ENCODE measurements at places on chromosomes 16 and 17. TPM values are rescaled to one million over a fixed set of nuclear protein-coding genes. Genes with fewer than 3 reads are reported as not detected.
A peak's percentile ranks its signal among the peaks of the same experiment; 100 is the strongest.

- DNase-seq, result no peak
Observed at GRCh38 chr16:30372725-30373124, 1.9 kb upstream of the MYL11 start.

DNA sequence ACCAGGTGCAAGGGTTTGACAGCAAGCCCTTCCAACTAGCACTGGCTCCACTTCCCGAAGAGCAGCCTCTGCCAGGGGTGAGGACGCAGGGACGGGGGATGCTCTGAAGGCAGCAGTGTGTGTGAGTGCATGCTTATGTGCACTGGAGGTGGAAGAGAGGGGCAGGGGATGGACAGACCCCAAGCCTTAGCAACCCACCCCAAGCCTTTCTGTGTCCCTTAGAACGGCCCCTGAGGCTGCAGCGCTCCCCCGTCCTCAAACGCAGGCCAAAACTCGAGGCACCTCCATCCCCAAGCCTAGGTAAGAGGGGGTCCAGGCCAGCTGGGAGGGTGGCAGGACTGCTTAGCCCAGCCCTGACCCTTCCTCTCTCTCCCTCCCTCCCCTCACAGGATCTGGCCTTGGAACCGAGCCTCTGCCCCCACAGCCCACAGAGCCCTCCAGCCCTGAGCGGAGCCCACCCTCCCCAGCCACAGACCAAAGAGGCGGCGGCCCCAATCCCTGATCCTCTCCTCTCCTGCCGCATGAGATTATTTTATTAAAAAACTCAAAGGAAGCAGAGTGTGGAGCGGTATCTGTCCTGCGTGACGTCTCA, 2.9 kb downstream of the ACD start:
- no peak for DNase-seq

GRCh38 chr17:41863074-41863848, 2.0 kb downstream of the KLHL11 start:
- no peak for DNase-seq

DNA sequence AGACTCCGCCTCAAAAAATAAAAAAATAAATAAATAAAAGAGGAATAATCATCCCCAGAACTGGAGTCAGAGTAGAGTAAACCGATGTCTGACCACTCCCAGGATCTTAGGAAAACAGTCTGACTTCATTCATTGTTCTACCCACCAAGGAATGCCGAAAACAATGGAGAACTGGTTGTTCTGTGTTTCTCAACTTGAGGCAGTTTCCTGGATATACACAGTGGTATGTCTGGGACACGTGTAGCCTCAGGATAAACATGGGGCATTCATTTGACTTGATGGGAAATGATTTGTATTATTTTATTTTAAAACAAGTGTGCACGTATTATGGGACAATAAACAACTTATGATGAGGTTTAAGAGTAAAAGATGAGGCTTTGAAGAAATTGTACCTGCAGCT, 32.8 kb upstream of the PAFAH1B1 start:
- DNase-seq, result no peak

DNA sequence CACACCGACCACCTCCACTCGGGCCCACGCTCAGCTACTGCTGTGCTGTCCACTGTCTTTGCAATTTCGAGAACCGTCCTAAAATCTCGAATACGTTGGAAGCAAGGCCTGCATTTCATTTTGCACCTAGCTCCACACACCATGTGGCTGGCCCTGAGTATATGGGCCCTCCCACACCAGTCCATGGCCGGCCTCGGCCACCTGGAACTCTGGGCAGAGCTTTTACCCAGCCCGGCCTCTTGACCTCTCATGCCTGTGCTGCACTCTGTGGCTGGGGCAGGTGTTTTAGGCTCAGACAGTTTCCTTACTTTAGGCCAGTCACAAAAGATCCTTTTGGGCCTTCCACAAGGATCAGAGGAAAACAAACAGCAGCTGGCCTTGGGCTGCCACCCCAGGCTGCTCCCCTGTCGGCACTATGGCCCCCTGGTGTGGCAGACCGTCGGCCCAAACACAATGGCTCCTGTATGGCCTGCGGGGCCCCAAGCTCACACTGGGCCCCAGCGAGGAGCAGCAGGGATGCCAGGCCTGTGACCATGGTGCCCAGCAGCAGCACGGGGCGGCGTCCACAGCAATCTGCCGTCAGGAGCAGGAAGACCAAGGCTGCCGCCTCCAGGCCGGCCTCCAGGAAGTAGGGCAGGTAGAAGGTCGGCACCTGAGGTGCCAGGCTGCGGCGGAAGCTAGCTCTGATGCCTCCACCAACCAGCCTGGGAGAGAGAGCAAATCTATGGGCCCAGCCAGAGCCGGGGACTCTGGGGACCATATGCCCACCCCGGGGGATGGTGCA, 2.5 kb downstream of the SLC22A31 start:
- no peak for DNase-seq

DNA sequence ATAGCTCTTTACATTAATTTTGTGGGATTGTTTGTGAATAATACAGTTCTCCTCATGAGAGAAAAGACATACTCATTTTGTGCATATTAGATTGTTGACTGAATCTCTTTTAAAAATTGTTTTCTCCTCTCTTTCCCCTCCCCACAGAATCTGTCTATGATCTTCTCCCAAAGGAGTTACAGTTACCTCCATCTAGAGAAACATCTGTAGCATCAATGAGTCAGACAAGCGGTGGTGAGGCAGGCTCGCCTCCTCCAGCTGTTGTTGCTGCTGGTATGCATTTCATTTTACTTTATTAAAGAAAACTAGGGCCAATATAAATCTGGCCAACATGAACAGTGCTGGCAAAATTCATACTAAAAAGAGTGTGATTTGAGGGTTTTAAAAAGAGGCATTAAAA, 60.5 kb downstream of the NFAT5 start:
- DNase-seq, result no peak

DNA sequence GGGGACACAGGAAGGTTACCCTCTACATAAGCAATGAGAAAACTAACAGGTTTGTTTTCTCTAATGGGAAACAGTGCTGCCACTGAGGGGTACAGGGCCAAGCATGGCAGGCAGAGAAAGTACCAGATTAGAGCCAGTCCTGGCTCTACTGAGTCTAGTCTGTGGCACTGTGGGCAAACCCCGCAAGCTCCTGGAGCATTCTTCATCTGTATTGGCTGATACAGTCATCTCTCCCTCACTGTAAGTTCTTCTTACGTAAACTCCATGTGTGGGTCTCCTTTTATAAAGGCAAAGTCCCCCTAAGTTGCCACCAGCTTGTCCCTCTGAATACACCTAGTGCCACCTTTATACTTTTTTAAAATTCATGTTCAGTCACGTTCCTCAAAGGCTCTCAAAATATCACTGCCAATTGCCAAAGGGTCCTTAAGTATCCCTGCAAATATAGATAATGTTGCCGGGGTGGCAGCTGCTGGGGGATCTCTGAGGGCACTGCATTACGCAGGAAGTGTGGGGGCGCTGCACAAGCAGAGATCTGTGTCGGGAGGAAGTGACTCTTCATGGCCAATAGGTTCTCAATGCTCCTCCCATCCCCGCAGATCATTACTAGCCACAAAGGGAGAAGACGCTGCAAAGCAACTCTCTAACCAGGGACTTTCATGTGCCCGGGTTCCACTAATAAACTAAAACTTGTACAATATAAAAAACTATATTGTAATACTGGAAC, 18.8 kb downstream of the XPO6 start:
- no peak for DNase-seq

- DNase-seq, result peak; percentile 47
Observed at GRCh38 chr16:82368041-82368440, 198.0 kb upstream of the MPHOSPH6 start.

DNA sequence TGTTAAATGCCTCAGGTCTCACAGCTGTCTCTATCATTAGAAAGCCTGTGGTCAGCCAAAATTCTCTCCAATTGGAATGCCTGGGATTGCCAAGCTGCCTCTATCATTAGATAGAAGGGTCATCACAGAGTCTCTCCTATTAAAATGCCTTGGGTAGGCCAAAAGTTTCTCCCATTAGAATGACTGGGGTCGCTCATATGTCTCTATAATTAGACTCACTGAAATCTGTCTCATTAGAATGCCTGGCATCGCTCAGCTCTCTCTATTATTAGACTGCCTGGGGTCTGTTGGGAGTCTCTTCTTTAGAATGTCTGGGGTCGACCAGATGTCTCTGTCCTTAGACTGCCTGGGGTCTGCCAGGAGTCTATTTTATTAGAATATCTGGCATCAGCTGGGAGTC, 2265.1 kb downstream of the TP53TG3F start:
- DNase-seq, result no peak

DNA sequence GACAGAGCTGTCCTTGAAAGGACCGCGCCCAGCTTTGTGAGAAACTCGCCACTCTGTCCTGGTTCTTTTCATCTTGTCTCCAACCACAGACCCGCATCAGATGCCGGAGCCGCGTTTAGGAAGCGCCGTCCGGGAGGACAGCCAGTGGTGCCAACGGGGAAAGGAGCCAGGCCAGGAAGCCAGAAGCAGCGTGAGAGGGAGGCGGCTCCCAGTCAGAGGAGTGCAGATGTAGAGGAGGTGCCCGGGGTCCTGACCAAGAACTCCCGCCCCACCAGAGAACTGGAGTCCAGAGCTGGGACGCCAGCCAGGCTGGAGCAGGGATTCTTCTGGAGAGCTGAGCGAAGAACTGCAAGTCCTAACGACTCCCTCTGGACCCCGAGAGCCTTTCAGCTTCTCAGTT, 49.3 kb upstream of the TNRC6C start:
- DNase-seq, result no peak

DNA sequence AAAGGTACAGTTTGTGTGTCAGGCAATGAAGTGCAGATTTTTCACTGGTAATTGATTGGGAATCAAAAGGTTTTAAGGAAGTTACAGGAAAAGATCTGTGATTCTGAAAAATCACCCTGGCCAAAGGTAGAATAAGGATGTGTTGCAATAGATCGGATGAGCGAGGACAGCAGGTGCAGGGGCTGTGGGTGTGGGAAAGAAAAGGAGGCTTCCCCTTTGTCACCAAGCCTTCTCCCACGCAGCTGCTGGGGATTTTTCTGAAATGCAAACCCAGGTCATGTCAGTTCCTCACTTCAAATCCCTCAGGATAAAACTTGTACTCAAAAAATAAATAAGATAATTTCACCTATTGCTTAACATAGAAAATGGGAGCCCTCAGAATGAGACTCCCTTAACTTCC, 47.9 kb upstream of the ARHGAP17 start:
- no peak for DNase-seq

- DNase-seq, result no peak
Observed at GRCh38 chr16:21645261-21645721, 7.1 kb downstream of the IGSF6 start.

- no peak for DNase-seq
Observed at GRCh38 chr16:13313351-13313750, 412.0 kb downstream of the SHISA9 start.

GRCh38 chr17:78144147-78144719, 2.0 kb upstream of the C17orf99 start:
- DNase-seq, result peak; percentile 93

DNA sequence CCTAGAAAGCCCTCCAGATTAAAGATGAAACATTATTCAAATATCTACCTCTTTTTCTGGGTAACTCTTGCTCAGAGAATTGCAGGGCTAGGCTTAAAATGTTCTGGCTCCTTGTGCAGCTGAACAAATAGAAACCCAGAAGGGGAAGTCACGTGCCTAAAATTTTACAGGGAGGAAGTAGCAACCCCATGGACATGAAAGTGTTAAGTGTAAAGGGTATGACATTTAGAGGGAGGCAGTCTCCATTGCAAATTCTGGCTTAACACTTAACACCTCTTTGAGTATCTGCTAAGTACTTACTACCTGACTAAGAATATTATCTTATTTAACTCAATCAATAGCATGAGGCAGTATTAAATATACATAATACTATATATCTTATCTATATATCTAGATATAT, 376.1 kb upstream of the ERCC4 start:
- no peak for DNase-seq

DNA sequence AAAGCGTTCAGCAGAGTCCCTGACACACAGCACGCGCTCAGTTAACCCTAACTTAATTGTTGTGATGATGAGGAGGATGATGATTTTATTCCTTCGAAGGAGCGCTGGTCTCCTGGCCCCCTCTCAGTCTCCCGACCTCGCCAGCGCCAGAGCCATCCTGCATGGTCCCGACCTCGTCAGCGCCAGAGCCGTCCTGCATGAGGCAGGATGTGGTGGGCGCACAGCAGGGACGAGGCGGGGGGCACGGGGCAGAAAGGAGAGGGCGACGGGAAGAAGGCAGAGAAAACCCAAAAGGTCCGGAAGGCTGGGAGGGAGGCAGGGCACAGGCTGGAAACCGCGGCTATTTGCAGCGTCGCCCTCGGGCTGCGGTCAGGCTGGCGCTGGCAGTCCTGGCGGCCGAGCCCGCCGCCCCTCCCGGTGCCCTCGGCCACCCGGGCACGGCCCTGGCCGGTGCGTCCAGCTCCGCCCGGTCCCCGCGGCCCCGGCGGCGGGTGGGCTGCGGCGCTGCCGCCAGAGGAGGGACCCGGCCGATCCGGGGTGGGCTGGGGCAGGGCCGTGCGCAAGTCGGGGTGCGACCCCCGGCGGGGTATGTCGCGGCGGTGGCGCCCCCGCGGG, 3.0 kb upstream of the TAC4 start:
- no peak for DNase-seq

GRCh38 chr17:68378268-68379176, 78.8 kb downstream of the WIPI1 start:
- peak; percentile 91 for DNase-seq

DNA sequence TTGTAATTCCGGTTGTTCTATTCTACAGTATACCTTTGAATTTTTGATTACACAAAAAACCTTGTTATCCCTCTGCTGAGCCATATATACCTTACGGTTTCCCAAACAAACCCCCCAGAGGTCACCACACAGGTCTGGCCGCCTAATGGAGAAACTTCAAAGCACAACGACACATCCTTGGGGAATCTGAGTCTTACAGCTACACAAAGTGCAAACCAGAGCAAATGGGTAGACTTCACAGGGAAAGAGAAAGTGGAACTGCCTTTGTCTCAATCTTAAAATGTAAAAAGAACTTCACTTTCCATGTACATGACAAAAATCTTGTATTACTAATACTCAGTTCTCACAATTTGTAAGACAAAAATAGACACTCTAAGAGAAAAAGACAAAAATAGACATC, 2.7 kb downstream of the FBXO31 start:
- DNase-seq, result no peak

GRCh38 chr16:85913141-85913601, 14.2 kb downstream of the IRF8 start:
- DNase-seq, result no peak

The ACTG1 gene
- 1,634 TPM for total RNA-seq

The PRPSAP2 gene
- 16.6 TPM for total RNA-seq

The C17orf107 gene
- 11.9 TPM for total RNA-seq

The ITGAX gene
- total RNA-seq, result 8.6 TPM

The TOB1 gene
- 36.8 TPM for total RNA-seq

The MPO gene
- total RNA-seq, result not detected

The TEX14 gene
- 0.26 TPM for total RNA-seq

The PIRT gene
- total RNA-seq, result 0.78 TPM

The BICDL2 gene
- total RNA-seq, result 132 TPM

The DUSP14 gene
- total RNA-seq, result 9.9 TPM

The TNFRSF13B gene
- total RNA-seq, result not detected

The CDRT15L2 gene
- total RNA-seq, result not detected

The TEKT1 gene
- not detected for total RNA-seq

The GOT2 gene
- total RNA-seq, result 44.8 TPM

The NAE1 gene
- 25.7 TPM for total RNA-seq

The FOXO3B gene
- 10.2 TPM for total RNA-seq
